ENCODE measurements at places on chromosomes 4 and X.

GRCh38 chrX:11579636-11580600, 85.8 kb downstream of the ARHGAP6 start:
- DNase-seq, result no peak

- no peak for DNase-seq
Observed at GRCh38 chrX:940691-941090, 271.8 kb downstream of the CRLF2 start.

DNA sequence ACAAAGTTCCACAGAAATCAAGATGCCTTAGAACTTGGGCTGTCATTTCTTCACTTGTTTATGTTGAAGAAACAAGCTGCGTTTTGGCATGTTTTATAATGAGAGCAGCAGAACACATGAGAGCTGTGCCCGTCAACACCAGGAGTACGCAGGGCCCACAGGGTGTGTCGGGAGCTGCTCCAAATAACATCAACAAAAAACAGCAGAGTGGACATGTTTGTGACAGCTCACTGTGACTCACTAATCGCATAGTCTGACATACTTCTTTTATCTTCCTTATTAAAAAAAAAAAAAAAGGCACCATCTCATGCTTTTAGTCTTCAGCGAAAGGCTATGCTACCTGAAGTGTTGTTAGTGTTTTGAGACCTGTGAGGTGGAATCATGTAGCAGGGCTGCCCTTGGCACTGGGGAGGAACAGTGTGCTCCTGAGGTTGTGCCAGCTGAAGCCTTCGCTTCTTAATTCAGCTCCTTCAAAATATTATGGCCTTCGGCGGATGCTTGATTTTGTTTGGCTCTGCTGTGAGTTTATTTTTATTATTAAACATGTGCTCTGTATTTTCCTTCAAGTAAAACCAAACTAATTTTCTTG, 32.8 kb downstream of the FHDC1 start:
- DNase-seq, result no peak

- DNase-seq, result no peak
Observed at GRCh38 chrX:123186801-123187200, 2.7 kb downstream of the GRIA3 start.

GRCh38 chr4:12414181-12414812, 985.6 kb upstream of the HS3ST1 start:
- no peak for DNase-seq

GRCh38 chrX:24676403-24677024, 17.2 kb upstream of the POLA1 start:
- no peak for DNase-seq

- no peak for DNase-seq
Observed at GRCh38 chr4:185304541-185304940, 91.2 kb downstream of the LRP2BP start.

DNA sequence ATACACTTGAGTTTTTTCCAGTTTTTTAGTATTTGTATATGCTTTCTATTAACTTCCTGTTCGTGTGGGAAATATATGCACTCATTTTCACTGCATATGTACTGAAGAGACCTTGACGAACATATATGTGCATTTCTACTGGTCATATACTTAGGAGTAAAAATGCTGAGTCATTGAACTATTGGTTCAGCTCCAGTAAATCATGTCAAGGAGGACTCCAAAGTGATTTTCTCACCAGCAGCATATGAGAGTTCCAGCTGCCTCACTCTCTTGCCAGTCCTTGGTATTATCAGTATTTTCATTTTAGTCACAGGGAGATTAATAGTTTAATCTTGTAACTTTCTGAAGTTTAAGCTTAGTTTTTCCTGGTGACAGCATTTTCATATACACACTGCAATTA, 2750.2 kb downstream of the ARAP2 start:
- no peak for DNase-seq

DNA sequence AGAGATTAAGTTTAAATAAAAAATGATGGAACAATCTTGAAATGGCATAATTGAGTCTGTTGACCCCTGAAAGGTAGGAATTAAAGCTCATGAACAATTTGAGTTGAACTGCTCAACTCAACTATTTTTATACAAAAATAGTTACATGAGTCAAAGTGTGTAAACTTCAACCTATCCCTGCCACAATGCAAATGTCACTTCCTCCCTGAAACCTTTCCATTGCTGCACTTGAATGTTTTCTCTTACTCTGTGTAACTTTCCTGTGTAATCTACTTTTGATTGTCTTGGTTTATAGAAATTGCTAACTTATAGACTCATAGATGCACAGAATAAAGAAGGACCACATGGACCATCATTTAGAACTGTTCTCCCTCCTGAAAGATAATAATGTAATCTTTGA, 218.5 kb downstream of the GBA3 start:
- no peak for DNase-seq

GRCh38 chrX:53188763-53189162, 36.2 kb downstream of the KDM5C start:
- peak; percentile 18 for DNase-seq

- no peak for DNase-seq
Observed at GRCh38 chr4:68466185-68466584, 18.9 kb downstream of the TMPRSS11E start.

DNA sequence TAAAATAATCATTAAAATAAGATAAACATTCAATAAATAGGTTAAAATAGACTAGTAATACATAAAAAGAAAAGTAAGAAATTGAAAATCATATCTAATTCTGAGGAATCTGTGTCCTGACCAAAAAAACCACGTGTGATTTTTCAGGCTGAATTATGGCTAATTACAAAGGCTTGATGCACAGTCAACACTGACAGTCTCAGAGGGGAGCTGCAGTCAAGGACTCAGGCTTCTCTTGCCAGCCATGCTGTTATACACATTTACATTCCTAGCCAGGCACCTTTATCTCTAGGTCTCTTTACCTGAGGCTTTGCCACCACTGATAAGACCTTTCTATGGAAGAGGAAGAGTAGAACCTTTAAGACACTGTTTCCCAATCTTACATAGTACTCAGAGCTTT, 1737.7 kb upstream of the PCDH10 start:
- no peak for DNase-seq

- DNase-seq, result no peak
Observed at GRCh38 chr4:153204247-153204671, at the start of gene TRIM2. TRIM2 (plus strand) TSS chr4:153204443; CDS start chr4:153204531, 88 bp downstream.

DNA sequence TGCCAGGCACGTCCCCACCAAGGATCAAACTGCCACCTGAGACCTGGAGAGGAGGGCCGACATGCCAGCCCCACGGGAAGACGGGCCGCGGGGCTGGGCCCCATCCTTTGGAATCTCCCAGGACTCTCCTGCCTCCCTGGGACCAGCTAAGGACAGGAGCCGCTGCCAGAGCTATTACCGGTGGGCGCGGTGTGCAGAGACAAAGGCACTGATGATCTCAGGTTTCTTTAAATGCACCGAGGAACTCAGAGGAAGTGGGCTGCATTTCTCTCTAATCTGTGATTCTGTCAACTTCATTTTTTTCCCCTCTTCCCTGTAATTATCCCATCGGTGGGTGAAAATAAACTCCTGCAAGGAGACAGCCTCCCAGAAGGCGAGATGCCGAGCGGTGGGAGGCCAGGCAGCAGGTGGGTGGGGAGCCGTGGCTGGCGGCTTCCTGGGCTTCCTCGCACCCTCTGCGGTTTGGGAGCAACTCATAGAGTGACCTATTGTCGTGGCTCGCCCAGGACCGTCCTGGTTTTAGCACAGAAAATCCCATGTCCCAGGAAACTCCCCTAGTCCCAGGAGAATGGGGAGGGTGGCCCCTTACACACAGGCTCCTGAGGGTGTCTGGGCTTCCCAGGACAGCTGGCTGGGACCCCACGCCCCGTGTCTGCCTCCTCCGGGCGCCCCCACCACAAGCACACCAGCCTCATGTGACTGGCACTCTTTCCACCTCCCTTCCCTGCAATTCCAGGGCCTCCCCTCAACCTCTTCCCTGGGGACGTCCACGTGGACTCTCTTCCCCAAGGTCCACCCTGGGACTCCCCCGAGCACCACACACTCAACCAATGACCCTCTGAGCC, 62.3 kb upstream of the ADRA2C start:
- no peak for DNase-seq

DNA sequence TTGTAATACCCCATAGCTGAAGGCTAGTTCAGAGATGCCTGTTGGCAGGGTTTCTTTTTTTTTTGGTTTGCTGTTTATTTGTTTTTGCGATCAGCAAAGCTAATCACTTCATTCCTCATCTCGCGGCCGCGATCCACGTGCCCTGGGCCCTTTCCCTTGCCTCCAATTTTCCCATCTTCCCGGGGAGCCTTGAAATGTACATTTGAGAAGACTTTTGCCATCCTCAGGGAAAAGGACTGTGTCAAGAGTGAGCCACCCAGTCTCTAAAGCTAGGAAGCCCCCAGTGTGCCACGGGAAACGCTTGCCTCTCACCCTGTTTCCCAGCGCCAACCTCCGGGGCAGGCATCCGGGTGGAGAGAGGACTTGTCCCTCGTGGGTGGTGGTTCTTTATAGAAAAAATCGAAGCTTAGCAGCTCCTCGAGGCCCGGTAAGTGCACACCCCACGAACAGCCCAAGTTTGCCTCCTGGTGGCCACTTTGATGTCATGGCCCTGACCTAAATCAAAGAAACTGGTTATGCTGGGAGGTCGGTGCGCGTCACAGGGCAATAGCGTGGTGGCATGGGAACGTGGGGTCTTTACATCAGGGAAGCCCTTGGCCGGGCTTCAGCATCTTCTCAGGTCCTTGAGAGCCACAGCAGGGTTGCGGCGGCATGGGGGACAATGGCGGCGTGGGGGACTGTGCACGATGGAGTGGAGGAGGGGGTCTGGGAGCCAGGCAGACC, 42.0 kb downstream of the MAP7D3 start:
- DNase-seq, result no peak

DNA sequence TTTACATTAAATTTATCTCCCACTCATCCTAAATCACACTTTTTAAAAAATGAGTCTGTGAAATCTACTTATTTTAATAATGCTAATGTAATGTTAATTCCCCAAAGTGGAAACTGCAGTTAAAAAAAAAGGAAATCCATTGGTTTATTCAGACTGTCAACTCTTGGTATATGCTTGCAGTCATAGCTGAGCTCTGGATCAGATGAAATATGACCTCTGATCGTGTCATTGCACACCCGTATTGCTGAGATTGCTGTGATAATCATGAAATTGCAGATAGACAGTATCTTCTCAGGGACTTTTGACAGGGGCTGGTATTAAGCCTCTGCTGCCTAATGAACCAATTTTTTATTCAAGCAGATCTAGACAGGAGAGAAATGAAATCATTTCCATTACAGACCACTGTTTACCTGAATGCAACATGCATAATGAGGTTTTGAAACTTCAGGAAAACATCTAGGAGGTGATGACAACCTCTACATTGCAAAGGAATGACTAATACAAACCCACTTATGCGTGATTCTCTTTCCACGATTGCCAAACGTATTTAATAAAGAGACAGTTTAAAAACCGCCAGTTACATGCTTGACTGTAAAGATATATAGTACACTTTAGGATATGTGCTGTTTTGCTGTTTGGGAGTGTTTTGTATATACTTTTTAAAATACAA, 138.3 kb upstream of the PUDP start:
- DNase-seq, result no peak

- DNase-seq, result no peak
Observed at GRCh38 chrX:108217876-108218275, 126.3 kb downstream of the ATG4A start.

GRCh38 chrX:69125094-69125493, 40.2 kb downstream of the PJA1 start:
- DNase-seq, result no peak

DNA sequence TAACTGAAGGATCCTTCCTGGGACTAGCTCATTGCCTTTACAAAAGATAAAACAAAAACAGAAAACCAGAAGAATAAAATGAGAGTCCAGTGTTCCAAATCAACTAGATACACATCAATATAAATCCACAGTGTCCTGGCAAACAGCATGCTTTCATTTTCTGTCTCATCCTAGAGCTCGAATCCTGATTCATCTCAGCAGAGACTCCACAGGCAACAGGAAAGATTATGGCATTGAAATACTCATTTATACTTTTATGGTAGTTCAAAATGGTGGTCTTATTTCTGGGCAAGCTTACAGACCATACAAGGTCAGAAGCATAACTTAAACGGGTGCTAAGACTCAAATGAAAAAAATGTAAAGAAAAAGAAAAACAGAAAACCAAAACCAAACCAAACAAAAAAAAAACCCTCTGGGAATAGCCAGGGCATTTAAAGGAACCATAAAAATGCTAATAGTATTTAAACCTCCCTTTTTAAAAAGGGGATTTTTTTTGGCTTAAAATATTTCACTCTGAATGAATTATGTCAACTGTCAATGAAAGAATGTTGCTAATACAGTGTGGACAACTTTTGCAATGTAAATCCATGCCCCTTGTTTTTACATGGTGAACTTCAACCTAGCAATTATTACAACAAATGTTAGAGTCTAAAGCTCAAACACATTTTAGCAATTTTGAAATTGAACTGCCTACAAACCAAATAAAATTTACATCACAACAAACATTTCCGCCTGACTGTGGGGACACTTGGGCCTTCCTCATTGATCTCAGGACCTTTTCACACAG, 57.9 kb downstream of the GPR101 start:
- no peak for DNase-seq

GRCh38 chr4:24856586-24856985, 56.3 kb downstream of the CCDC149 start:
- no peak for DNase-seq

DNA sequence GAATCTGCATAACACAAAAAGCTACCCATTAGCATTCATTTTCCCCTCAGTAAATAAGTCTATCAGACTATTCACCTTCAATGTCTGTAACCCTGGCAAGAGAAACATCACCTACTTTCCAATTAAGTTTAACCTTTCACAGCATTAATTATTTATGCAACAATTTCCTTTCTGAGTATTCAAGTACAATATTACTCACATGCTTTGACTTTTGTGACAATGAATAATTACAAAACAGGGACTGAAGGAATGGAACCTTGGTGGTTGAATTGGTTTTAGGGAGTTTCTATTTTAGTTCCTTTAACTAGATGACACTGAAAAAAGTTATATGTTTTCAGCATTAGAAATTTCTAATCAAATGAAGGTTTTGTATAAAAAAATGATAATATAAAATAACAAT, 932.3 kb upstream of the EPHA5 start:
- DNase-seq, result no peak
